Left forelimb (tissue), 1 donor: ENCODE measurements at places on chromosomes 12 and 14.

GRCh38 chr12:65335981-65336380 lies 57.5 kb downstream of the MSRB3 start:
- DNase-seq, result no peak

GRCh38 chr14:69980457-69981425 lies 101.5 kb downstream of the SMOC1 start:
- no peak for DNase-seq

GRCh38 chr12:89476904-89477595 lies 47.5 kb downstream of the GALNT4 start:
- no peak for DNase-seq

- DNase-seq, result no peak
These were observed 88.8 kb downstream of the ANO6 start for GRCh38 chr12:45304514-45305178.

DNA sequence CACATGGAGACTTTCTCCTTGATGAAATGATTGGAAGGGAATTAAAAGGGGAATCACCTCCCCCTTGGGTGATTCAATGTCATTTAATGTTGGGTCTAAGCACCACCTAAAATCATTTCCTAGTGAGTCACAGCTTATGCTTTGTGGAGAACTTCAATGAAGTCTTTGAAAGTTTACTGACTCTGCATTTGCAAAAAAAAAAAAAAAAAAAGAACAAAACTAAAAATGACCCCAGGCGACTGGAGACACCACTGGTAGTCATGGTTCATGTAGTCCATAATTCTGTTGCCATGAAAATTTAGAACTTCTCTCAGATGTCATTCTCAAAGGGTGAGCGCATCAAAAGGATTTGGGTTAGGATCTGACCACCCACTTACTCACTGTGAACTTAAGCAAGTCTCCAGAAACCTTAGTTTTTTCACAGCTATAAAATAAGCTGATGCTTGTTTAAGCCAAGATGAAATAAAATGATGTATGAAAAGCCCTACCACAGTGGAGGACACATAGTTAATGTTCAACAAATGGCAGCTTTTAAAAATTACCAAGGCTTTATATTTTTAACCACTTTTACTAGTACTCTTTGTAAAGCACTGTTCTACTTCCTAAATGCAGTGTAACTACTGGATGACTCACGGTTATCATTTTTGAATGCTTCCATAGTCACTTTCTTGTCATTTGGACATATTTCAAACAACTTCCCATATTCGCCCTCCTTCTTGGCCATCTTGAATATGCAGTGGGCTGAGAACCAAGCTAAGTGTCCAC lies 18.1 kb upstream of the KSR2 start:
- DNase-seq, result no peak

GRCh38 chr14:96126783-96127271 lies 77.8 kb upstream of the BDKRB2 start:
- no peak for DNase-seq

DNA sequence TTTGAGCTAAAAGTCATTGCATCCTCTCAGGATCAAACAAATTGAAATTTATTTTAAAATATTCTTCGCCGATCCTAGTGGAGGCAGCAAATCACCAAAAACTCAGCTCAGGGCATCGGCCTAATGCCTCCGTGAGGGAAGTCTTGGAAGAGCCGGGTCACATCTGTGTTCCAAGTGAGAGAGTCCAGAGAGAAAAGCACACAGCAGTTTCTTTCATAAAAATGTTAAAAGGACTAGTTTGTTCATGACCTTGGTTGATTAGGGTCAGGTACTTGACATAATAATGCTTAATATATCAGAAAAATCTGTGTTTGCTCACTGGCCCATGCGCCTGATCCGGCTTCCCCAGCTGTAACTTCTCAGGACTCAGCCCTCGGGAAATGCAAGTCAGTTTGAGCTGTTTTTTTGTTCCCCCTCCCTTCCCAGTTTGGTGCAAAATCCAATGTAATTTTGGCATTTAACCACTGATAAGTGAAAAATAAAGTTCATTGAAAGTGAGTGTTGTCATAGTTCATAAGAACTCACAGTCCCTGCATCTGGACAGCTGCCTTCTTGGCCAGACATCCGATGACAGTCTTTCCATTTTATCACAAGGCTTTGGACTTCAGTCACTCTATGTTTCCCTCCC lies 161.7 kb downstream of the CAND1 start:
- no peak for DNase-seq

GRCh38 chr14:34826661-34827060 lies 48.5 kb downstream of the BAZ1A start:
- DNase-seq, result no peak
